AG08395 (cell line): ENCODE measurements at places on chromosomes 4 and X.

DNA sequence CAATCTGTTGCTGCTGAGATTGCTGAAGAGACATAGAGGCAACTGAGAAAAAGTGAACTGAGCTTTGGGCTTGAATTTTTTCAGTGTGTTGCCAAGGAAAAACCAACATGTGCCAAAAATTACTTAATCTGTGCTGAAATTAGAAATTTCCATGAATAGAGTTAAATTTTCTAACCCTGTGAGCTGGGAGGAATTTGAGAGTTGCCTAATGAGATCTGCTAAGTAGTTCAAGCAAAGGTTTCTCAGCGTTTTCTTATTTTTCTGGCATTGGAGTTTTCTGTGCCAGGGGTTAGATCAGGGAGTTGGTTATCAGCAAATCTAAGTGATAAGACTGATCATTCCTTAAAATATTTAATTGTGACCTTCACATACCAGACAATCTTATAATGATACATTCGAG, 457.5 kb upstream of the GNPDA2 start:
- DNase-seq: no peak

- DNase-seq: no peak
Measured at GRCh38 chr4:1156069-1156468, 16.3 kb downstream of the SPON2 start.

GRCh38 chrX:42098900-42099299, 175.5 kb upstream of the CASK start:
- DNase-seq: no peak

DNA sequence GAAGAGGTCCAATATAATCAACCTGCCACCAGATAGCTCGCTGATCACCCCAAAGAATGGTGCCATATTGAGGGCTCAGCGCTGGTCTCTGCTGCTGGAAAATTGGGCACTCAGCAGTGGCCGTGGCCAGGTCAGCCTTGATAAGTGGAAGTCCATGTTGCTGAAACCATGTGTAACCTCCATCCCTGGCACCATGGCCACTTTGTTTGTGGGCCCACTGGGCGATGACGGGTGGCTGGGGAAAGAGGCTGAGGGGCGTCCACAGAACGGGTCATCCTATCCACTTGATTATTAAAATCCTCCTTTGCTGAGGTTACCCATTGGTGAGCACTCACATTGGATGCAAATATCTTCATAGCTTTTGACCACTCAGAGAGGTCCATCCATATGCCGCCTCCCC, 7.7 kb downstream of the F8A2 start:
- no peak for DNase-seq

- no peak for DNase-seq
Measured at GRCh38 chr4:173704201-173704600, 174.2 kb upstream of the HAND2 start.

DNA sequence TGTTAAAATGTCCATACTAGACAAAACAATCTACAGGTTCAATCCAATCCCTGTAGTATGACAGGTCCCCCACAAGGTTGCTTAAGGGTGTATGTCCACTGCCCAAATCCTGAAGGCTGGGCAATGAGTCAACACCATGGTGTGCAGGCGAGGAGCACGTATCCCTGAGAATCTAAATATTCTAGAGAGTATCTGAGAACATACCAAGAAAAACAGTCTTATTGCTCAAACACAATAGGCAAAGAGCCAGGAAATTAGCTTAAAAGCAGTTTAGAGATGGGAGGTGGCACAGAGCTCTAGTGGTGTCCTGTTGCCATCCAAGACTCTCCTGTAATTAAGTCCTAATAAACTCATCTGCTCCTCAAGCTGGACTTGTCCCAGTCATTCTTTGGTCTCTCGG, 37.0 kb downstream of the RCHY1 start:
- no peak for DNase-seq

- peak; percentile 48 for DNase-seq
Measured at GRCh38 chr4:166165829-166166420, 292.9 kb downstream of the TLL1 start.

- no peak for DNase-seq
Measured at GRCh38 chr4:77001907-77002306, 52.4 kb downstream of the SEPTIN11 start.

DNA sequence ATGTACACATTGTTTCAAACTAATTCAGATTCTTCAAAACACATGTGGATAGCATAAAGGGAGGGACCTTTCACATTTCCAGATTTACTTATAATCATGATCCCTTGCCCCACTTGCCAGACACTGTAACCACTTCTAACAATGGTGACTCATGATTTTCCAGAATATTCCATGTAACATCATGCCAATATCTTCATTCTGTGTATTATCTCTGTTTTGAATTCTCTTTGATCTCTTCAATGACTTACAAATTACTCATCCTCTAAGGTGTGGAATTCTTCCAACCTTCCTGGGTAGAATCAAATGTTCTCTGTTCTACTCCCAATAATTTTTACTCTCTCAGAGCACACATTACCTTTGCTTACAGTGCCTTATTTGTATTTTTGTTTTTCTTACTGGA, 517.1 kb downstream of the PCDH7 start:
- DNase-seq: no peak

DNA sequence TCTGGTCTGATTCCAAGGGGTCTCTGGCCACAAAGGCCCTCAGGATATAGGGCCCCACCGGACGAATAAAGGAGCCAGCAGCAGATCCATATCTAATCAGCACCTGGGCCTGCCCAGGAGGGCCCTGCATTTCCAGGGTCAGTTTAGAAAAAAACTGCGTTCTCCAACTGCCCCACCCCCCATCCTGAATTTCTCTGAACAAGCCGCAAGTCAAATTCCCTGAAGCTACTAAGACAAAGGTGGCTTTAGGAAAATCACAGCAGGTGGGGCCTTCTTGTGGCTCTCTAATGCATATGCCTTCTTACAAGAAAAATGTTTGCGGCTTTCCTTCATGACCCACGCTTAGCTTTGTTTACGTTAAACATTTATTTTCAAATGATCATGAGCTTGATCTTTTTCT, 76.6 kb downstream of the MBNL3 start:
- DNase-seq: no peak

GRCh38 chr4:155582971-155583437, 83.6 kb upstream of the GUCY1A1 start:
- DNase-seq: peak; percentile 7

DNA sequence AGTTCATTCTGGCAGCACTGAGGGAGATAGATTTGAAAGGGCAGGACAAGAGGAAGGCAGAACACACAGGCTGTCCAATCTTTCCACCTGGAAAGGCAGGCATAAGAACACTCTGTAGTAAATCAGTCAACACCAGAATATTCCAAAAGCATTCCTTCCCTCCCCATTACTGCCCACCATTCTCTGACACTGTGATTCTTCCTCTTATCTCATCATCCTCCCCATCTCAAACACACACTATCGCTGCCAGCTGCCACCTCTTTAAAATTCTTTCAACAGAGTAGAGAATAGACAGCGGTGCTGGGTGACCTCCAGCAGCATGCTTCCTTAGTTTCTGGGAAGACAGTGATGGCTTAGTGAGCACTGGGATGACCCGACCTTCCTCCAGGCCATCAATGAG, 53.7 kb upstream of the MYOZ2 start:
- DNase-seq: no peak
